ENCODE measurements at places on chromosomes 5 and 9.

- no peak for DNase-seq
Measured at GRCh38 chr9:71357346-71357745, 235.9 kb upstream of the TRPM3 start.

GRCh38 chr5:16128944-16129343 is 50.6 kb downstream of the MARCHF11 start:
- DNase-seq: no peak

DNA sequence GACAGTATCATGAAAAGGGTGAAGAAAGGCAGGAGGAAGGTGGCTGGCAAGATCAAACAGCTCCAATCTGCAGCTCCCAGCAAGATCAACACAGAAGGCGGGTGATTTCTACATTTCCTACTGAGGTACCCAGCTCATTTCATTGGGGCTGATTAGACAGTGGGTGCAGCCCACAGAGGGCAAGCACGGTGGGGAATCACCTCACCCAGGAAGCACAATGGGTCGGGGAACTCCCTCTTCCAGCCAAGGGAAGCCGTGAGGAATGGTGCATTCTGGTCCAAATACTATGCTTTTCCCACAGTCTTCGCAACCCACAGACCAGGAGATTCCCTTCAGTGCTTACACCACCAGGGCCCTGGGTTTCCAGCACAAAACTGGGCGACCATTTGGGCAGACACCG is 66.8 kb downstream of the CAMSAP1 start:
- no peak for DNase-seq

- no peak for DNase-seq
Measured at GRCh38 chr5:142925795-142926194, 155.6 kb downstream of the ARHGAP26 start.

- DNase-seq: no peak
Measured at GRCh38 chr9:83231039-83231438, 168.1 kb upstream of the RASEF start.

DNA sequence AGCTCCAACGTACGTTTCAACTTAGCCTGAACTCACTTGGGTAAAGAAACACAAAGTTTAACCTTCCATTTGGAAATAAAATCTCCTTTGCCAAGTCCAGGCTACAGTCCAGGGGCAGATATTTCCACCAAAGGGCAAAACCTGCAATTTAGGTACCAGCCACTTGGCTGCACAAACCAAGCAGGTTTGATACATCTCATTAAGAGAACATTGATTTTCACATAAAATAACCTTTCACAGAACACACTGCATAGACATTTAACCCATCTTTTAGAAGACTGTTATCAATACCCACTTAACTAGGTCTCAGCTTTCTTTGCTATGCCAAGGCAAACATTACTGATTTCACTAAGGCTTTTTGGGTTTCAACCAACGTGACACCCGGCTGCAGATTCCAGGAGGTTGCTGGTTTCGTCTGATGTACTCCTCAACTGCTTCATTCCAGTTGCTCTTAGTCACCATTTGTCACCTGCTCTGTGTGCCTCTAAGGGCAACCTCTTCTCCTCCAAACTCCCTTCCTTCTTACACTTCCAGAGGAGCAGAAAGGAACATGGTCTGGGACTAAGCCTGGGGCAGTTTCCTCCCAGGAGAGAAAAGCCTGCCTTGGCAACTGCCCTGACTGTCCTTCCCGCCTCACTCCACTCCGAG is 67.1 kb downstream of the EPB41L4B start:
- no peak for DNase-seq

GRCh38 chr5:153267506-153267905 is 223.0 kb upstream of the GRIA1 start:
- no peak for DNase-seq

DNA sequence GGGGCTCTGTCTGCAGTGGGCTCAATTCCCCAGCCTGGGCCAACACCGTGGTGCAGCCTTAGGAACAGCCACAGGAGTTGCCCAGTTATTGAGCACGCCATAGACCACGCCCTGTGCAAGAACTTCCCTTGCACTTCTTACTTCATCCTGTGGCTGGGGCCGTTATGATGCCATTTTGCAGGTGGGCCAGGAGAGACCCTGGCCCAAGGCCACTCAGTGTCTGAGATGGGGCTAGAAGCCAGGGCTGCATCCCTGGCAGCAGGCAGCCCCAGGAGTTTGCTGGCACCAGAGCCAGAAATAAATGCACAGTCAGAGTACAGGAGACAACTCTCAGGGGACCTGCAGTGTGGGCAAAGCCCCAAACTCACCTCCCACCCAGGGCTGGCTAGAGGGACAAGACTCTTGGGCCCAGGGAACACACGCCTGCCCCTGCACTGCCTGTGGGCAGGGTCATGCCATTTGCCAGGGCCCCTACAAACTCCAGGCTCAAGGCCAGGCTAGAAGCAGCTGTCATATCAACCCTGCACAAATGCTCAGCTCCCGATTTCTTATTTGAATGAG is 6.7 kb downstream of the CORO2A start:
- DNase-seq: no peak

DNA sequence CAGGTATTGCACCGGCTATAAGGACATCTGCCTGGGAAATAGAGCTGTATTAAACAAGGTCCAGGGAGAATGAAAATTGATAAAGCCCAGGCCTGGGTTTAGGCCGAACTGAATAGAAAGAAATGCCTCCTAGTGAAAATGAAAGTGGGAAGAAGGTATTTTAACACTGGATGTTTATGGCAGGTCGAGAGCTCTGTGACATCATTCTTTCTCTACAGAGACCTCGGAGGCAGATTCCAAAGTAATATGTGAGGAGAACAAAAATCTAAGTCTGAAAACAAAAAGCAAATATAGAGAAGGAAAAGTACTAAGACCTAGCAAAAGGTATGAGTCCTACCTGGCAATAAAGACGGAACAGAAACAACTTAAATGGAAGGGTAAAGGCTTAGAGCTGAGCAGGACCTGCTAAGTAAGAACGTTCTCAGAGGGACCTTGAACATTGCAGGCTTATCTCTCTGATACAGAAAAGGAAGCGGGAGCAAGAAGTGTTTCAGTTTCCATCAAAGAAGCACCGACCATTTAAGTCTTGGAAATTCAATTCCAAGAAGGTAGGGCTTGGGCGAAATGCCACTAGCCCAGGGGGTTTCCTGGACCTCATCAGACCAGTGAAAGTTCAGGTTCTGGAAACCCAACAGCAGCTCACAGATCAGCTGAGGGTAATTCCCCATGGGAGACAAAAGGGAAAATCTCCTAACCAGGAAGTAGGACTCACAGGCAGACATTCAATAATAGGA is 80.0 kb downstream of the SUSD1 start:
- DNase-seq: no peak

GRCh38 chr5:133261993-133262392 is 210.2 kb downstream of the HSPA4 start:
- DNase-seq: no peak

- no peak for DNase-seq
Measured at GRCh38 chr9:71878327-71879274, 32.4 kb downstream of the ABHD17B start.

DNA sequence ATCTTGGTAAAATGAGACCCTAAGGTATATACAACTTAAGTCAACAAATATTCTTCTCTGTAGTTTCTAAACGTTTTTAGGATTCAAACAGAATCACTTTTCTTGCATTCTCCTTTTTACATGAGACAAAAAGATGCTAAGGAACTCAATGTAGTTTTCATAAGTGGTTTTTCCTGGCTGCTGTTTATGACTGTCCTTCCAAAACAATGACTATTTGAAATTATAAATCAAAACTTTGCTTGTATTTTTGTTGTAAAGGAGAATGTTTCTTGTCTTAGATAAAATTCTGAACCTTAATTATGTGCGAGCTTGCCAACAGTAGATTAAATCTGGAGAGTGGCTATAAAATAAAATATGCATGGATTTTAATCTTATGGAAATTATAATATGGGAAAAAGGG is 53.8 kb downstream of the GRIN3A start:
- no peak for DNase-seq

GRCh38 chr9:14515049-14515448 is 178.2 kb downstream of the ZDHHC21 start:
- no peak for DNase-seq

DNA sequence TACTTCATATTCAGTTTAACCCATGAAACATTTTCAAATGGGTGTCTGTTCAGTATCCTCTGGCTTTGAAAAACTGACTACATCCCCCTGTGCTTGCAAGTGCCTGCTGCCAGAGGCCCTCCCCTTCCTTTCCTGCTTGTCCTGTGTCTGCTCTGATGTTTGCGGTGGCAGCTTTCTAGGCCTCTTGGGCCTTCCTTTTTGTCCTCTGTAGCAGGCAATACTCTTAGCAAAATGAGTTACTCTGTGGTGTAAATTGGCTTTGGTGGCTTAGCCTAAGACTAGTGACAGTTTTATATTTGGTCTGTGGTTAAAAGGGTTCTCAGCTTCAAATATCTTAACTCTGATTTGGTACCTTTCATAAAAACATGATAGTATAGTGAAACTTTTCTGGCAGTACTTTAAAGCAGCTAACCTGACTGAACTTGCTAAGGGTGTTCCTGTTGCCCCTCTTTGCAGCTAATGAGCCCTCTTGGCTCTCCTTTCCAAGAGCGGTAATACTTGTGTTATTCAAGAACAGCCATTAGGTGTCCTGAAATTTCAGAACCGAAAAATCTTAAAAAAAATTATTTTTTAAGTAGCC is 76.6 kb downstream of the GOLM1 start:
- DNase-seq: no peak

DNA sequence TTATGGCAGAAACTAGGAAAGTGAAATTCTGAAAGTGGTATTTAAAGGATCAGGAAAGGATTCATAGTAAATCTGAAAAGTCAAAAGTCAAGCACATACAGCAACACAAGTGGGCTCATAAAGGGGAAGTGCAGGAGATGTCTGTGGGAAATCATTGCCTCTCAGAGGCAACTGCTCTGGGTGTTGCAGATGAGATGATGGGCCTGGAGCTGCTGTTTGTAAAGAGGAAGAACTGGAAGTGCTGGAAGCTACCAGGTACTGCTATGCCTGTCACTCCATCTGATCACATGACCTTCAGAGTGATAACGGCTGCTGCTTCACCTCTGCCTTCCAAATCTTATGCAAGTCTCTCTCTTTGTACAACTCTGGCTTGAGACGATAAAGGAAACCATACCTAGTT is 55.9 kb downstream of the ADRB2 start:
- DNase-seq: no peak

Data from activated CD4-positive, alpha-beta T cell treated with anti-CD3 and anti-CD28 coated beads for 4 hours (primary cell).